ENCODE measurements at places on chromosomes 11 and 22. TPM values are rescaled to one million over a fixed set of nuclear protein-coding genes. Genes with fewer than 3 reads are reported as not detected.

Gene CRYAB
- 277 TPM for total RNA-seq

GRCh38 chr11:118290923-118291322 is 13.6 kb upstream of the CD3E start:
- DNase-seq: peak; percentile 62

DNA sequence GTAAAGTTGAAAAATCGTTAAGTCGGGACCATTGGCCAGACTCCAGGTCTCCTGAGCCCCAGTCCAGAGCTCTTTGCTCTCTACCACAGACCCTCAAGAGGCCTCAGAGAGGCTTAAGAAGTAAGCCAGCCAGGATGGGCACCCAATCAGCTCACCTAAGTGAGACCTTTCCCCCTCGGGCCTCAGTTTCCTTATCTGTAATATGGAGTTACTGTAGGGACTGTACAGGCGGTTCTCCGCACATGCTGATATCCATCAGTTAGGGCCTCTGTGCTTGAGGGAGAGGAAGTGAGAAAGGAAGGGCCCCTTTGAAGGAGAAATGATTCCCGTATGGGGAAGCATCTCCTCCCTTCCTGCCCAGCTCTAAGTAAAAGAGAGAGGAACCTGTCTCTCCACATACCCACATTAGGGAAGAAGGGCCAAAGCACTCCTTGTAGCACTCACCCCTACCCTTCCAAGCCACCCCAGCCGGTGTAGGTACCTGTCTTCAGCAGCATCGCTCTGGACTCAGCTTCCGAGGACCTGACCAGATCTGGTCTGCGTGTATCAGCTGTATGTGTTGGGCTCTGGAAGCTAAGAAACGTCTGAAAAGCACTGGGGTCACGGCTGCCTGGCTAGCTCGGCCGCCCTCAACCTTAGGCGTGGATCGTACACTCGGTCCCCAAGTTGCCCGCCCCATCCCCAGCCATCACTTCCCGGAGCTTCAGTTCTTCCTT is 653 bp downstream of the NAGA start:
- no peak for DNase-seq

DNA sequence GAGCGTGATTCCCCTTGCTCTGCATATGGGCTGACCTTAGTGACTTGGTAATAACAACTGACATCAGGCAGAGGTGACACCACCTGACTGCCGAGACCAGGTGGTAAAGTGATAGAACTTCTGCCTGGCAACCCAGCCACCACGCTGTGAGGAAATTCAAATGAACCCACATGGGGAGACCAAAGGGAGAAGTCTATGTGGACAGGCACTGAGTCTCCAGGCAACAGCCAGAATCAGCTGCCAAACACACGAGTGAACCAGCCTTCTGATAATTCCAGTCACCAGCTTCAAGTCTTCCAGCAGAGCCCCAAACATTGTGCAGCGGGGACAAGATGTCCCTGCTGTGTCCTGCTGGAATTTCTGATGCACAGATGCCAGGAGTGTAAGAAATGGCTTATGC is 29.7 kb downstream of the SPATA19 start:
- DNase-seq: no peak

- no peak for DNase-seq
These were observed 52.3 kb downstream of the SIK3 start for GRCh38 chr11:117045956-117046355.

DNA sequence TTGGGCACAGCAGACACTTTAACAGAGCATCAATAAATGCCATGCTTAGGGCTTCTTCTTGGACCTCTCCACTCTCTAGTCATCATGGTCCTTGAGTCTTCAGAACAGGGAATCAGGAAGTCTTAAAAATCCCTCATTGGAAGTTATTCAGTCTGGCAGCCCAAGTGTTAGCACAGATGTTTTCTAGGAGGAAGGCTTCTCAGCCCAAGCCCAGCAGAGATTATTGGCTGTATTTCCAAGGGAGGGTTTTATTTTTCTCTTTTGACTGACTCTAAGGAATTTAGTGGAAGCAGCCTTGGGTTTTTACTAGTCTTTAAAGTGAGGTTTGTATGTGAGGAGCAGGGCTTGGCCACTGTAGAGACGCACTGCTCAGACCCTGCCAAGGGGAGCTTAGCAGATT is 41.9 kb downstream of the CEP164 start:
- DNase-seq: no peak

- no peak for DNase-seq
These were observed 202.0 kb upstream of the SNX19 start for GRCh38 chr11:131118247-131118646.

- DNase-seq: peak; percentile 59
These were observed 51.8 kb downstream of the GALNT18 start for GRCh38 chr11:11569936-11570491.

- no peak for DNase-seq
These were observed 514.2 kb downstream of the SOX6 start for GRCh38 chr11:15841931-15842740.

GRCh38 chr22:44519886-44520285 is 21.9 kb upstream of the RTL6 start:
- DNase-seq: no peak

- DNase-seq: no peak
These were observed 22.4 kb downstream of the TOM1 start for GRCh38 chr22:35322126-35322525.

DNA sequence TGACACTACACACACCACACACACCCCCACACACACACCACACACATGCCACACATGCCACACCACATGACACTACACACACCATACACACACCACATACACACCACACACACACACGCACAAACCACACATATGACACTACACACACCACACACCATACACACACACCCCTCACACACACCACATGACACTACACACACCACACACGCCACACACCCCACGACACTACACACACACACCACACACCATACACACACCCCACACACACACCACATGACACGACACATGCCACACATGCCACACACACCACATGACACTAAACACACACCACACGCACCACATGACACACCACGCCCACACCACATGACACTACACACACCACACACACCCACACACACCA is 101.8 kb upstream of the ASPHD2 start:
- DNase-seq: no peak

- DNase-seq: no peak
These were observed 103.8 kb upstream of the PARVA start for GRCh38 chr11:12273618-12273995.

All from mucosa of gallbladder (tissue), 1 donor.